ENCODE measurements at places on chromosomes 5 and 9.

GRCh38 chr5:62643556-62644451 lies 65.2 kb downstream of the LRRC70 start:
- DNase-seq: no peak

DNA sequence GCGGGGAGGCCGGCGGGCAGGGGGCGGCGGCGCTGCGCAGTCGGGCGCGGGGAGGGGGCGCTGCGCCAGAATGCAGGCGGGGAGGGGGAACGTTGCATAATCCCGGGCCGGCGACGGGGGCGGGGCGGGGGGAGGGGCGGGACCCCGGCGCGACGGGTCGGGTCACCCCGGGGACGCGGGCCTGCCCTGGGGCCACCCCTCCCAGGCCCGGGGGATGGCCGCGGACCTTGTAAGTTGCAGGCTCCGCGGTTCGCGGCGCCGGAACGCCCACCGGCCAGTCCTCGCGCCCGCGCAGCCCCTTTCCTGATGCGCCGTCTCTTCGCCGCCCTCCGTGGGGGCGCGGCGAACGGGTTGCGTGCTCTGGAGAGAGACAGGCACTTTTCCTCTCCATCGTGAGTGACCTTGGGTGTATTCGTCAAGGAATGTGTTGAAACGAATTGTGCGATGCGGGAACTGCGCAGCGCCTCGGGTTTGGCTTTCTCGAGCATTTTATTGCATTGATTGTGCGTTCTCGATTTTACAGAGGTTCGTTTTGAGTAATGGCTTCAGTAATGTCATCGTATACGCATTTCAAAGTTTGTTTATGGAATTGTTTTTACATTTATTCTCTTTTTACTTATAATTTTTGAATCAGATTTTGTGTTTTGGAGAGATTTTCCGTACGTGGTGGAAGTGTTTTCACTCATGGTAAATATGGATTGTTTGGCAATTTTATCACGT lies 802 bp downstream of the SPIN1 start:
- peak; percentile 70 for DNase-seq

DNA sequence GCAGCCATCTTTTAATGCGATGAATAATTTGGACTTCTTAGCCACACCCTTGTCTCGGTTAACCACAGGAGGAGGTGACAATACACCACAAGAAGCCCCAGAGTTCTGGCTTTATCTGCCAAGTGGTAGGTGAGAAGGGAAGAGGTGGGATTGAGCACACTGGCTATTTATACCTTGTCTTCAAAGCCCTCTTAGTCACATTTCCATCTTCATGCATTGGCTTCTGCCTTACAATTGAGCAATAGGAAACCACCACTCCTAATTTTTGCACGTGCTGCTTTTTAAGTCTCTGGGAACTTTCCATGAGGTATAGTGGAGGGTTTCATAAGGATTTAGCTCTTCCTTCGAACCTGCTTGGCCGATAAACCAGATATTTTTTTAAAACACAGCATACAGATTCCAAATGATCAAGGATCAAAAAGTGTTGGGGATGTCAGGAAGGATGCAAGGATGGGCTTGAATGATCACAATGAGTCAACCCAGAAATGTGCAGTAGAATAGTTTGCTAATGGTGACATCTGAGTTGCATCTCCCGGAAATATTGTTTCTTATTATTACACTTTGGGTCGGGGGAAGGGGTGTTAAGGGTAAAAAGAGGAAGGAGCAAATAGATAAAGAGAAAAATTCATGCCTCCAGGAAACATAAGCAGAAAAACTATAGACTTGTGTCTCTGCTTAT lies 25.5 kb downstream of the PLAC8L1 start:
- peak; percentile 8 for DNase-seq

GRCh38 chr5:102666164-102666946 lies 88.8 kb upstream of the PAM start:
- no peak for DNase-seq

GRCh38 chr5:119379942-119380547 lies 24.2 kb downstream of the TNFAIP8 start:
- no peak for DNase-seq

DNA sequence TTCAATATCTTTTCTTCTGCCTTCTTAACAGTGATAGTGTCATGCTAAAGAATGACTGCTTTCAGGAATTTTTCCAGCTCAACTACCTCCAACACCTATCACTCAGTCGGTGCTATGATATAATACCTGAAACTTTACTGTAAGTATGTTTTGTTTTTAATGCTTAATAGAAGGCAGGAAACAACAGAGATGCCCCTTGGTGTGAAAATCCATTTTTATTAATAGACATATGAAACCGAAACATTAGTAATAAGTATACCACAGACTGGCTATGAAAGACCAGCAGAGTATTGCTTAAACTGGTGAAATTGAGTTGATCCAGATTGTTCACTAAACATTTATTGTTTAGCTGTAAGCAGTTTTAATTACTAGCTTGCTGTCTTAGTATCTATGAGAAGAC lies 25.2 kb downstream of the SKP2 start:
- no peak for DNase-seq

GRCh38 chr5:16457853-16458252 lies 7.7 kb downstream of the ZNF622 start:
- no peak for DNase-seq

DNA sequence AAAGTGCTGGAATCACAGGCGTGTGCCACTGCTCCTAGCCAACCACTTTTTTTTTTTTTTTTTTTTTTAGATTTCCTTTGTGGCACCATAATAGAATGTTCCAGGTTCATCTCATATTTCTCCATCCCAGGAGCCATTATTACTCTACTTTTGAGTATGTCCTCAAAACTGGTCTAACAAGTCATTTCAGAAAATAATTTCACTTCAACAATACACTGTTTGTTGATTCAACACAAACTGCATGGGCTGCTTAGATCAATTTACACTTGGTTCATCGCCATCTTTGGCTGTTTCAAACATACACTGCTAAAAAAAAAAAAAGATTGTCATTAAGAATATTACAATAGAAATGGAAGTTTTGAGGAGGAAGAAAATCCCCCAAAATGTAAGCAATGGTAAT lies 57.9 kb downstream of the CSNK1A1 start:
- no peak for DNase-seq

DNA sequence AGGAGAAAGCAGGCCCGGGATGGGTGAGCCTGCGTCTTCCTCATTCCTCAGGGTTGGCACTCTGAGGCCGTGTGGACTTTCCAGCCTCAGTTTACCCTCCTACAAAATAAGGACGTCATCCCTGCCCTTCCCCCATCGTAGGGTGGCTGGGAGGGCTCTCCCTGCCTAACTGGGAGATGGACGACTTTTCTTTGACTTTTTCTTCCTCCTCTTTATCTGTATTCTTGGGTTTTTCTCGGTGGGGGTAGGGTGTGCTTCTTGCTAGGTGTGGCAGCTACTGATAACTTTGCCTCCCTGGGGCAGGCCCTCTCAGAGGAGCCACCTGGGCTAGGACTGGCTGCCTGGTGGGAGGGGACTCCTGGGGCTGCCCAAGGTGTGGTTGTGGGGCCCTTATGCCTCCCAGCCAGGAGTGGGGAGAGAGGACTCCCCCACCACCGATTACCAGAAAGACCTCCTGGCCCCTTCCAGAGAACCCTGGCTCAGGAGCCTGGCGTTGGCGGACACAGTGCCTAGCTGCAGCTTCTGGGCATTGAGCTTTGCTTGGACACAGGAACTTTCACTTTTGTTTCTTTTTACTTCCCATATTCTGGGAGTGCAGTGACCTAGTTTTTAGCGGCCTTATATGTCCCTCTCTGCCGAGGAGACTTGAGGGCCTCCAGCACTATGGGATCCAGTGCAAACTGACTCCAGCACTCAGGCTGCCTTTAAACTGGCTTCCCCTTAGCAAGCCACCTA lies 6.1 kb downstream of the GLIPR2 start:
- no peak for DNase-seq

GRCh38 chr9:3863111-3863528 lies 337.3 kb upstream of the RFX3 start:
- peak; percentile 48 for DNase-seq

DNA sequence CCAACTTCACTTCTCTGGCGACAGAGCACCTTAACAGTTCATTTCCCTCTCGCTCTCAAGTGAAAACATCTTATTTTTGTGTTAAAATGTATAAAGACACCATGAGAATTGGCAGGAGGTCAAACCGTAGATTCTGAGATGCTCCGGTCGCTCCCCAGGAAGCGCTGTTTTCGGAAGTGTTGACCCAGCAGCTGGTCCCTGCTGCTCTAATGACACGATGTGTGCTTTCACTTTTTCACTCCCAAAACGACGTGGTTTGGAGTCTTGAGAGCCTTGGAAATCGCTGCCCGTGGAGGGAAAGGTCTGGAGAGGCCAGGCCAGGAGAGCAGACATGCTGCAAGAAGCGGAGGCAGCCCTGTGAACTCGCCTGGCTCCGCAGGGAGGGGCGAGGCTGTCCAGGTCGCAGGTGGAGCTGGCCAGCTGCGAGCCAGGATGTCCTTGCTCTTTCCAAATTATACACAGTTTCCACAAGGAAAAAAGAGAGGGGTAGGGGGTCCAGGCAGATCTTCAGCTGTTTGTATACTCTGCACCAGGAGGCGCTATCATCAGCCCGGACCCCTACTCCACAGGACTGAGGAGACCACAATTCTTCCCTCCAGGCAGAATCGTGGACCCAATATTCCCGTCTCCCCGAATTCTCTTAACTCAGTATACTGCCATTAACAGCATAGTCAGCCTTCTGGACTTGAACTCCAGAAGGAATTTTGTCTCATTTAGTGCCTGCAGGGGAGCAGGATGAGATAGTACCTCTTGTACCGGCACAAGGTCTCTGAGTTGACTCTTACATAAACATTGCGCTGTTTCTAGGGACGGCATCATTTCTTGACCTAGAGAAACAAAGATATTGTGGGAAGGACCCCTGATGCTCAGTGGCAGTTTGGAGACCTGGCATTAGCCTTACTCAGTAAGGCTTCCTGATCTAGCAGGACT lies 248.6 kb upstream of the ANKRD55 start:
- peak; percentile 42 for DNase-seq

DNA sequence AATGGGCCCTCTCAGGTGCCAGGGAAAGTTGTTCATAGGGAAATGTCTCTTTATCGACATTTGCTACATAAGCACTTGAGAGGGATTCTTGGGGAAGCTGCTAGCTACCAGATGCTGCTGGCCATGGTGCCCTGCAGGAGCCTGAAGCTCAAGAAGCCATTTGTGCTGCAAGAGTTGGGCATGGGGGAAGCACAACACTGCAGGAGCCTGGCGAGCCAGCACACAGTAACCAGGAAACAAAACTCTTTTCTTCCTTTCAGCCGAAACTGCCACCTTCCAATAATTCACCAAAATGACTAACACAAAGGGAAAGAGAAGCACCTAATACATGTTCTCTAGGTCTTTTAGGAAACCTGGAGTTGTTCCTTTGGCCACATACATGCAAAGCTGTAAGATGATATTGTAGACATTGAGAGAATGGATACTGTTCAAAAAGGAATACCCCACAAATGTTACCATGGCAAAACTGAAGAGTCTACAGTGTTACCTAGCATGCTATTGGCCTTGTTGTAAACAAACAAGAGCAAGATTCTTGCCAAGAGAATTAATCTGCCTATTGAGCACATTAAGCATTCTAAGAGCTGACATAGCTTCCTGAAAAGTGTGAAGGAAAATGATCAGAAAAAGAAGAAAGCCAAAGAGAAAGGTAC lies 26.1 kb upstream of the LARP1 start:
- DNase-seq: no peak

DNA sequence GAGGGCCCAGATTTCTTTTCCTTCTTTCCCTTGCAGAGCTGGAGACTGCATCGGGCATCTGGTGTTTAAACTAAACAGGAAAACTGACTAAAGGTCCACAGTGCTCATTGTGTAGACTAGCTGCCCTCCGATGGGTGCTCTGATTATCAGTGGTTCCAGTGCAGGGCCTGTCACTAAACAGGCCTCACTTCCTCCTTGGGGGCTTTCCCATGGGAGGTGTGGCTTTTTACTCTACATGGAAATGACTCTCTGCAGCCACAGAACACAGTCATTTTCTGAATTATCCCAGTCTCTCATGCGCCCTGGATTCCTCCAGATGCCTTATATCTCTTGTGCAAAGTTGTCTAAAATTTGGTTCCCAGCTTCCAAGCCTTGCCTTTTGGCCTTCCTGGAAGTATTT lies 199.2 kb downstream of the TRIO start:
- DNase-seq: no peak

DNA sequence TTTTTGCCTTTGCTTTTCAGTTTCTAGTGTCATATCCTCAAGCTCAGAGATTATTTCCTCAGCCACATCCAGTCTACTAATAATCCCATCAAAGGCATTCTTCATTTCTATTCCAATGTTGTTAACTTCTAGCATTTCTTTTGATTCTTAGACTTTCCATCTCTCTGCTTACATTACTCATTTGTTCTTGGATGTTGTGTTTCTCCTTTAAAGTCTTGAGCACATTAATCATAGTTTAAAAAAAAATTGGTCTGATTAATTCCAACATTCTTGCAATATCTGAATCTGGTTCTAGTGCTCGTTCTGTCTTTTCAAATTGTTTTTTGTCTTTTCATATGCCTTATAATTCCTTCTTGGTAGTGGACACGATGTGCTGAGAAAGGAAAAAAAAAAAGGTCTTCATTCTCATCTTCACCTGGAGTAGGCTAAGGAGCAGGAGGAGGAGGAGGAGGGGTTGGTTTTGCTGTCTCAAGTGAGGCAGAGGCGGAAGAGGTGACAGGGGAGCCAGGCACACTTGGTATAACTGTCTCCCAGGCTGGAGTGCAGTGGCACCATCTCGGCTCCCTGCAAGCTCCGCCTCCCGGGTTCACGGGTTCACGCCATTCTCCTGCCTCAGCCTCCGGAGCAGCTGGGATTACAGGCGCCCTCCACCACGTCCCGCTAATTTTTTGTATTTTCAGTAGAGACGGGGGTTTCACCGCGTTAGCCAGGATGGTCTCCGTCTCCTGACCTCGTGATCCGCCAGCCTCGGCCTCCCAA lies 16.3 kb downstream of the PRXL2C start:
- no peak for DNase-seq

DNA sequence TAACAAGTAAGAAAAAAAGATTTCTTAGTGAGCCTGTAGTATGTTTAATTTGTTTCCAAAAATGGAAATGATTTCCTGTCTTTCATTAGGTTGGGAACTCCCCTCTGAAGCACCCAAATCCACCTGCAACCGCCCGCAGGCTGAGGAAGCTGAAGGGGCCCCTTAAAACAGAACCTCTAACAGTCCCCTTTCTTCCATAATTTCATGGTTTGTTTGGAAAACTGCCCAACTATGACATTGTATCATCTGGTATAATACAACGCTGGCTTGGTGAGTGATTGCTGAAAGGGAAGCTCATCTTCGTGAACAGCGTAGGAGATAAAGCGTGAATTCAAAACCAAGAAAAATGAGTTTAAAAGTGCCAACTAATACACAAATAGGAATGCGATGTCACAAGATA lies 215.5 kb downstream of the FSTL4 start:
- no peak for DNase-seq

- DNase-seq: peak; percentile 72
Observed at GRCh38 chr9:136631038-136632000, 31.4 kb upstream of the EGFL7 start.
